ENCODE measurements at places on chromosomes 5 and 9.
A peak's percentile ranks its signal among the peaks of the same experiment; 100 is the strongest.

DNA sequence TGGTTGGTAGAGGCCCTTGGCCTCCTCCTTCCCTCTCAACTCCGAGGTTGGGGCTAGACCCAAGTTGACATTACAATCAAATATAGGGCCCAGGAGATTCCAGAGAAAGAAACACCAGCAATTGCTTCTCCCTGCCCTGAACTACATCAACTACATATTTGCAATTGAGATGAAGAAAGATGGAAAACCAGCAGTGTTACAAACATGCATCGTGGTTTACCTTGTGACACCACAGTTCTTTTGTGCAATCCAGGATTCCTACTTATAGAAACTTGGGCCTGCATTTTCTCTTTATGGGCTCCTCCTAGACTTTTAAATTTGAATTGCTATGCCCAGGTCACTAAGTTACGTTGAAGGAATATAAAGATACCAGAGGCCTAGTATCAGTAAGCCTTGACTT lies 126.7 kb downstream of the DCP2 start:
- DNase-seq: no peak

GRCh38 chr9:95409650-95410426 lies 92.3 kb upstream of the FANCC start:
- no peak for DNase-seq

DNA sequence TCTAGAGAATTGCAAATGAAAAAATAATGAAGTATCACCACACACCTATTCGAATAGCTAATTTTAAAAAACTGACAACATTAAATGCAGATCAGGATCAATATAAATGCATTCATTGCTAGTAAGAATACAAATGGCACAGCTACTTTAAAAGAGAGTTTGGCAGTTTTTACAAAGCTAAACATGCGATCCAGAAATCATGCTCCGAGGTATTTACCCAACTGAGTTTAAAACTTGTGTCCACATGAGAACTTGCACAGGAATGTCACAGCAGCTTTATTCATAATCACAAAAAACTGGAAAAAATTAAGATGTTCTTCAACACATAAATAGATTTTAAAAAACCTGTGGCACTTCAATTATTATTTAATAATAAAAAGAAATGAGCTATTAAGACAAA lies 345.5 kb upstream of the TRPC7 start:
- no peak for DNase-seq

GRCh38 chr9:109052416-109052815 lies 39.1 kb upstream of the CTNNAL1 start:
- DNase-seq: no peak

DNA sequence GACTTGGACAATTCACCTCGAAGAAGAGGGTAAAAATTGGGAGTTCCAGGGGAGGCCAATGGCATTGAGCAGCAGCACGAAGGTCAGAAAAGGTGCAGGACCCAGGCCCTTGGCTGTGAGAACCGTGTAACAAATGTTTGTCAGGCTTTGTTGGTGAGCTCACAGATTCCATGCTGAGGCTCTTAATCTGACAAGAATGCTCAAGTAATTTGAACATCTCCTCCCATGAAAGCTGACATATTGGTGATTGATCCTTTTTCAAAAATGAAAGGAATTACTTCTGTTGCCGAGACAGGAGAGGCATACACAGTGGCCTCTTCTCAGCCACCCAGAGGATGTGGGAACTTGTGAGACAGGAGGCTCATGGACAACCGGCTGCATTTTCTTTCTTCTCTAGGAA lies 11.6 kb downstream of the RAI14 start:
- no peak for DNase-seq

GRCh38 chr5:132501961-132502931 lies 11.7 kb upstream of the IRF1 start:
- DNase-seq: no peak

GRCh38 chr5:124630767-124631704 lies 115.4 kb downstream of the ZNF608 start:
- no peak for DNase-seq

DNA sequence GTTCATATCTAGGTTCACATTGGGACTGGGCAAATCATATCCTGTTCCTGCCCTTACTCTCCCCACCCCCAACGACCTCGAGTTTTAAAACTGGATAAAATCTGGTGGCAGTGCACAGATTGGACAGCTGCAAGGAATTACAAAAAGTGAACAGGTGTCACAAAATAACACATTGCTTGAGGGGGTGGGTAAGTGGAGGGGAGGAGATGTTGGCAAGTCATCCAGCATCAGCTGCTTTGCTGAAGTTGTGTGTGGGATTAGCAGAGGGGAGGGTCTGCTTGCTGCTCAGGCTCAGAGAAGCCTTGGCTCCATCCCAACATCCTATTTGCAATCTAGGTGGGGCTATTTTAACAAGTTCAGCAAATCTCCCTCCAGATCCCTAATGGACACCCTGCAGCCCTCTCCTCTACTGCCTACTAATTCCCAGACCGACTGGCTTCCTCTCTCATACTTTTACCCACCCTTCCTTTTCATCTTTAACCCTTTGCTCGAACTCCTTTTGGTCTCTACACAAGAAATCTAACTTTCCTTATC lies 39.8 kb upstream of the SLC24A2 start:
- DNase-seq: no peak

GRCh38 chr5:170523830-170524229 lies 20.0 kb downstream of the KCNIP1 start:
- DNase-seq: no peak

GRCh38 chr9:107700847-107701246 lies 211.3 kb upstream of the KLF4 start:
- no peak for DNase-seq

DNA sequence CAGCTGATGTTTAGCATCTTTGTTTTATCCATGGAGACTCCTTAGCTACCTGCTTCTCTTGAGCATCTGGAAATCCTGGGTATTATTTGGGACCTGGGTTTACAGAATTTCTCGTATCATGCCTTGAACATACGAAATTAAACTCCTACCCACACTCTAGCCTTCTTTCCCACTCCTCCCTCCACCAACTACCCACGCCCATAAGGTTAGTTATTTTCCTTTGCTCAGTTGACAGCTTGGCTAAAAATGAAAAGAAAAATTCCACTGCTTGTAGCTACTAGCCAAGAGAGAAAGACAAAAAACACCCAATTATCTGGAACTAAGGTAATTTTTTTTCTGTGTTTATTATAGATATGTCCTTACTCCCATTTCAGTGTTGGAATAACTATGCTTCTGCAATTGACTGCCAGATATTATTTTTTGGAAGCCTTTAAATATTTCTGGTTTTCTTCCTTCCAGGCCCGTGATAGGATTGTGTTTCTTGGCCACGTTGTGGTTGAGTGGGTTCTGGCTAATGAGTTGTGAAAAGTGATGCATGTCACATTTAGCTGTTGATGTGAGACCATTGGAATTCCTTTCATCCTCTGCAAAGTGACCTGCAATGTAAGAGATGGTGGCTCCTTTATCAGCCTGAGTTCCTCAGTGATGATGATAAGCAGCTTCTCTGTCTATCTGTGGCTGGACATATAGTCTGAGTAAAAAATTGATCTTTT lies 308.1 kb downstream of the LRRC70 start:
- no peak for DNase-seq

DNA sequence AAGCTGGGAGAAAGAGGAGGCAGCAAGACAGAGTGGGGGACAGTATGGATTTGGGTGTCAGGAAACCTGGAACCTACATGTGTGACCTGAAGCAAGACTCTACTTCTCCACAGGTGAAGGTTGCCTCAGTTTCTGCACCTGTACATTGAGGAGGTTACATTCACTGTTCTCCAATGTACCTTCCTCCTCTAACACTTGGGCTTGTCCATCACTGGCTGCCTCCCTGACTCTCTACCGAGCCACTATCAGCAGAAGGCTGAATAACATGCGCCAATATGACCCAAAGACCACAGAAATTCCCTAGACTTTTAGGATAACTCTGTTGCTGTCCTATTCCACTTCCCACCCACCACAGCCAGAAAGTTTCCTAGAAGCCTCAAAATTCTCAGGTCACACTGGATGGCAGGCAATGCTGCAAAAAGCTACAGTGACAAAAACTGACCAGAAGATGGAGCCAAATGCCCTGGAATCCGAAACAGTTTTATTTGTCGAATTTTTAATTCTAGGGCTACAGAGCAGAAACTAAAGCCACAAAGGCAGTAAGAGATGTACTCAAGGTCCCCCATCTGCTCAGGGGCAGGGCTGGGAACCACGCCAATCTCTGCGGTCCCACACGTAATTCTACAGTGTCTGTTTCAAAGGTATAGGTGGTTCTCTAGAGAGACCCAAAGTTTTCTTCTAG lies 64.4 kb downstream of the FAM114A2 start:
- DNase-seq: peak; percentile 68
